ENCODE measurements at places on chromosomes 2 and 18.

DNA sequence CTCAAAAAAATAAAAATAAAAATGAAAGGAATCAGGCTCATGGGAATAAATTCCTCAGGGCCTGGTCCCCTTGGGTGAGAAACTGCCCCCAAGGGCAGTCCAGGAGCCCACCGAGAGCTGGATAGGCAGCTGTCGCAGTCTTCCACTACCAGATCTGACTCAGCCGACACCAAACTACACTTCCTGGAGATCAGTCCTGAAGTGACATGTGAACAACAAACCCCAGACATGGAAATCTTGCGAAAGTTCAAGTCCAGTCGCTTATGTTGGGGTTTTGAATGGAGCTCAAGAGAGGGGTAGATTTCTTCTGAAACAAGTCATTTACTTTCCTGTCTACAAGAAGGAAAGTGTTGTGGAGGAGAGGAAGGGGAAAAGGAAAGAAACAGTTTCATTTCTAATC lies 12.9 kb downstream of the ADCY3 start:
- ATAC-seq, result no peak
- no peak overlapping the region for H3K27ac ChIP-seq
- H3K4me3 ChIP-seq, result no peak overlapping the region
- peaks cover 3% of the 10 kb centered on the region for H3K4me1 ChIP-seq
- H3K36me3 ChIP-seq, result peaks cover 43% of the 10 kb centered on the region

DNA sequence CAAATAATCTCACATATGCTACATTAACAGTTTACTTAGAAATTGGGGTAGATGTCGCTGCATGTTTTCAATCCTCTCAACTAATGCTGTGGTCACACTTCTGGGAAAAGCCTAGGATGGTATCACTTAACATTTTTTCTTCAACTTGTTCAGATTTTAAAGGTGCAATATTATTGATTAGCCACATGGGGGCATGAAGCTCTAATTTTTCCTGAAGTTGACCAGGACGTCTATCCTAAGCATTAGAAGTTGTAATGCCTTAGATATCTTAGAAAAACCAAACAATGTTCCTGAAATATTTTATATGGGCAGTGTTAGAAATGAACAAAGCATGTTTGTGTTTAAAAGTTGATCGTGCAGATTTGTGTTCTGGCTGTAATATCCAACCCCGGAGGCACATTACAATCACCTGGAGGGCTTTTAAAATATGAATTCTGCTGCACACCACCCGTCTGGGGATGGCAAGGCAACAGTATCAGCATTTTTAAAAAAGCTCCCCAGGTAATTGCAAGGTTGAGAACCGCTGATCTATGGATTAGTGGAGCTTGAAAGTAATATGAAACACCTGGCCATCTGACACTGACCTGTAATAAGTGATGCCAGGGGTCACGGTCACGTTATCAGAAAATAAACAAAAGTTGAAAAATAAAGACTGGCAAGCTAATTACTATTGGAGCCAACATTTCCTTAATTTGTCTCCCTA lies 100.5 kb upstream of the LMAN1 start:
- ATAC-seq, result no peak
- no peaks in the 10 kb centered on the region for H3K36me3 ChIP-seq
- H3K27ac ChIP-seq, result no peak overlapping the region
- H3K4me3 ChIP-seq, result no peak overlapping the region
- H3K27me3 ChIP-seq, result peaks cover 25% of the 10 kb centered on the region

GRCh38 chr2:115160531-115161080 lies 718.2 kb downstream of the DPP10 start:
- ATAC-seq, result no peak
- no peaks in the 10 kb centered on the region for H3K4me1 ChIP-seq
- H3K27ac ChIP-seq, result no peak overlapping the region
- H3K27me3 ChIP-seq, result peaks cover 15% of the 10 kb centered on the region
- H3K4me3 ChIP-seq, result no peak overlapping the region

DNA sequence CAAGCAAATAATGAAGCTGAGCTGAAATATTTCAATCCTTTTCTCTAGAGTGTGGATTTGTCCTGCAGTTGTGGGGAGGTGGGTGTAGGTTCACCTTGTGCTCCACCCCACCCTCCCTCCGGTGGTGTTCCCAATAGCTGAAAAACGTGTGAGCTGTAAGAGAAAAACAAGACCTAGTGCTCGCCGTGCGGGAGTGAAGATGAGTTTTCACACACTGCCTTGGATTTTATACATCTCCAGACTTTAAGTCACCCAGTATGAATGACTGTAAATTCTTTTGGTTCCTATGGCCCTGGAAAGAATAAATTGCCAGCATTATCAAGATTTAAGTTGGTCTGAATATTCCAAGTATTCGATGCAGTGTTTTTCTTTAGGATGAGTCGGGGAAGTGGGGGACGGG lies 1.9 kb upstream of the SOX11 start:
- no peak overlapping the region for H3K4me3 ChIP-seq
- peaks cover 5% of the 10 kb centered on the region for H3K4me1 ChIP-seq
- H3K27me3 ChIP-seq, result peaks cover 39% of the 10 kb centered on the region
- no peak for ATAC-seq
- H3K36me3 ChIP-seq, result peaks cover 17% of the 10 kb centered on the region

- no peaks in the 10 kb centered on the region for H3K4me1 ChIP-seq
- no peaks in the 10 kb centered on the region for H3K36me3 ChIP-seq
- H3K4me3 ChIP-seq, result no peak overlapping the region
- ATAC-seq, result no peak
- H3K27ac ChIP-seq, result no peak overlapping the region
- H3K27me3 ChIP-seq, result peaks cover 7% of the 10 kb centered on the region
These were observed 149.0 kb downstream of the PXDN start for GRCh38 chr2:1595274-1595673.

DNA sequence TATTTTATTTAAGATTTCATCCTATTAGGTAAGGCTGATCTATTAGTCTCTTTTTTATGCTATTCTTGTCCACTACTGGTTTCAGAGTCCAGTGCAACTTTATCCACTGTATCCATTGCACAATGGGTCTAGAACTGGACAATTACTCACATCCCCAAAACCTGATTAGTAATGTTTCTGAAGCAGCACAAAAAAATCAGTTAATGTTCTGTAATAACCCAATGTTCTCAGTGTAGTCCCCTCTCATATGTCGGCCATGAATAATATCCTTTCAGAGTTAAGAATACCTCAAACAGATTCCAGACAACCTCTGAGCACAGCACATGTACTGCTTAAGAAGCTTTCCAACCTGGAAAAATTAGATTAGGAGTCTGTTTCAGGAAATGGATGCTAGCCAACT lies 29.7 kb downstream of the MGAT4A start:
- peak overlapping the region; percentile 47 for H3K27ac ChIP-seq
- H3K27me3 ChIP-seq, result no peaks in the 10 kb centered on the region
- H3K4me3 ChIP-seq, result peak overlapping the region; percentile 67
- H3K4me1 ChIP-seq, result peaks cover 44% of the 10 kb centered on the region
- H3K36me3 ChIP-seq, result peaks cover 12% of the 10 kb centered on the region

DNA sequence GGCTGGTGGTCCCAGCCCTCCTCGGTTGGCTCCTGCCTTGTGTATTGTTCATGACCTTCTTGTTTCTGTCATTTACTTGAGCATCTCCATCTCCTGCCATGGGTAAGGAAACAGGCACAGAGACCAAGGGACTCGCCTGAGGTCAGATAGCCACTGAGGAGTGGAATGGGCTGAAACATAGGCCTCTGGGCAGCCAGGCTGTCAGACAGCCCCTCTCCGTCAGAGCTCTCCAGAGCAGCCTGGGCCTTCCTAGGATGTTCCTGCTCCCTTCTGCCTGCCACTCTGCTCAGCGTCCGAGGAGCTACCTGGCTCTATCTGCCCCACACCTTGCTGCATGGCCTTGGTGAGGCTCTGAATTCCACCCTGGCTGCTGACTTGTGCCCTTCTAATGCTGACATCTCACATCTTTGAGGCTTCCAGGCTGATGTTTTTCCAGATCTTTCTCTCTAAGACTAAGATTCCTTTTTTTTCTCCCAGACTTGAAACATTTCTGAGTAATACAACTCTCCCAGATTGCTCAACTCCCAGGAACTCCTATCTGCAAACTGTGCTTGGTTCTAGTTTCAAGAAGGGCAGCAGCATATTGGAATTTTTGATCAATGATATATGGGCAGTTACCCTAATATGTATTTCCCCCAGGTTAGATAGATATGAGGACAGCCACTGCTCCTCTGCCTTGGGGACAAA lies 67.7 kb downstream of the MCFD2 start:
- H3K27ac ChIP-seq, result no peak overlapping the region
- H3K4me1 ChIP-seq, result no peaks in the 10 kb centered on the region

- peaks cover 60% of the 10 kb centered on the region for H3K4me1 ChIP-seq
- H3K36me3 ChIP-seq, result peaks cover 76% of the 10 kb centered on the region
- H3K27me3 ChIP-seq, result no peaks in the 10 kb centered on the region
- peak; percentile 97 for ATAC-seq
- H3K27ac ChIP-seq, result peak overlapping the region; percentile 51
These were observed 94.3 kb upstream of the ITGB6 start for GRCh38 chr2:160294339-160294803.

DNA sequence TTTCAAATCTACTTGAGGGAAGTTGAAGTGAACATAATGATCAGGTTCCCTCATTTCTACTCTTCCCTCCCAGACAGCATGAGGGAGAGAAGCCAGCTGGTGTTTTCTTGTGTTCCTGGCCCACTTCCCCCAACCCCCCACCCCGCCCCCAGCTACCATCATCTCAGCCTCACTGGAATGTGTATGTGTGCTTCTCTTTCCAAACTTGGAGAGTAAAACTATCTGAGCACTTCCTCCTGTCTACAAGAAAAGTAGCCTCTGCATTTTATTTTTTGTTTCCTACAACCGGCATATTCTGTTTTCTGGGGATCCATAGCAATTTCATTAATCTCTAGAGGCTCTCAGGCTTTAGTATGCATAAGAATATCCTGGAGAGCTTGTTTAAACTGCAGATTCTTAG lies 53.6 kb upstream of the GRHL1 start:
- H3K4me3 ChIP-seq, result peak overlapping the region; percentile 44
- peak overlapping the region; percentile 74 for H3K27ac ChIP-seq
- no peaks in the 10 kb centered on the region for H3K27me3 ChIP-seq
- H3K4me1 ChIP-seq, result peaks cover 22% of the 10 kb centered on the region
- H3K36me3 ChIP-seq, result peaks cover 19% of the 10 kb centered on the region
- ATAC-seq, result no peak

- H3K27ac ChIP-seq, result no peak overlapping the region
- H3K27me3 ChIP-seq, result no peaks in the 10 kb centered on the region
- no peak for ATAC-seq
These were observed 137.2 kb downstream of the ACKR3 start for GRCh38 chr2:236706803-236707202.

DNA sequence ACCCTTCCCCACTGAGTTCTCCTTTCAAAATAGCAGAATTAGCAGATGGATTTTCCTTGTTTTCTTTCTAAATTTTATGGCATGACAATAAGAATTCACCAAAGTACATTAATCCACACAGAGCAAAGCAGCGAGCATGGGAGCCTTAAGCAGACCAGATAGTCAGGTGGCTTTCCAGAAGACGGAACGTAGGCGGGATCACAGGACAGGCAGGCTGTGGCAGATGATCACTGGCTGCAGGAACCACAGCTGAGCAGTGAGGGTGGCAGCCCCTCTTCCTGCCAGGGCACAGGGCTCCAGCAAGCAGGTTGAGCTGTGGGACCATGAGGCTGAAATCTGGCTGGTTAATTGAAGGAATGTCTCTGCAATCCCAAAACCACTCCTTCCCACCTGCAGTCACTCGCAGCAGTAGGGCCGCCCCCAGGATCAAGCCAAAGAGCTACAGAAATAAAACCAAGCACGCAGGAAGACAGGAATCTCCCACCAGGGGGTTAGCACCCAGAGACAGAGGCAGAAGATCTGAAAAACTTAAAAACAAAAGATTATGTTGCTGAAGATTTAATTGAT lies 259.9 kb downstream of the EIPR1 start:
- H3K4me1 ChIP-seq, result no peaks in the 10 kb centered on the region
- no peak overlapping the region for H3K27ac ChIP-seq
- H3K4me3 ChIP-seq, result no peak overlapping the region
- no peaks in the 10 kb centered on the region for H3K27me3 ChIP-seq

- peaks cover 5% of the 10 kb centered on the region for H3K27me3 ChIP-seq
- ATAC-seq, result no peak
- no peaks in the 10 kb centered on the region for H3K36me3 ChIP-seq
- no peak overlapping the region for H3K27ac ChIP-seq
- H3K4me3 ChIP-seq, result no peak overlapping the region
- H3K4me1 ChIP-seq, result no peaks in the 10 kb centered on the region
These were observed 92.5 kb downstream of the FHOD3 start for GRCh38 chr18:36389811-36390581.

GRCh38 chr2:16325016-16325975 lies 340.3 kb downstream of the CYRIA start:
- H3K27me3 ChIP-seq, result peaks cover 3% of the 10 kb centered on the region
- H3K27ac ChIP-seq, result no peak overlapping the region
- H3K4me3 ChIP-seq, result no peak overlapping the region
- H3K36me3 ChIP-seq, result no peaks in the 10 kb centered on the region

GRCh38 chr2:11695576-11695975 lies 25.6 kb upstream of the NTSR2 start:
- no peaks in the 10 kb centered on the region for H3K27me3 ChIP-seq
- H3K4me1 ChIP-seq, result no peaks in the 10 kb centered on the region
- H3K27ac ChIP-seq, result no peak overlapping the region

- H3K4me3 ChIP-seq, result no peak overlapping the region
- peaks cover 27% of the 10 kb centered on the region for H3K27me3 ChIP-seq
- no peaks in the 10 kb centered on the region for H3K4me1 ChIP-seq
- H3K36me3 ChIP-seq, result no peaks in the 10 kb centered on the region
- no peak overlapping the region for H3K27ac ChIP-seq
- ATAC-seq, result no peak
These were observed 6.6 kb downstream of the ASB18 start for GRCh38 chr2:236257575-236257974.

DNA sequence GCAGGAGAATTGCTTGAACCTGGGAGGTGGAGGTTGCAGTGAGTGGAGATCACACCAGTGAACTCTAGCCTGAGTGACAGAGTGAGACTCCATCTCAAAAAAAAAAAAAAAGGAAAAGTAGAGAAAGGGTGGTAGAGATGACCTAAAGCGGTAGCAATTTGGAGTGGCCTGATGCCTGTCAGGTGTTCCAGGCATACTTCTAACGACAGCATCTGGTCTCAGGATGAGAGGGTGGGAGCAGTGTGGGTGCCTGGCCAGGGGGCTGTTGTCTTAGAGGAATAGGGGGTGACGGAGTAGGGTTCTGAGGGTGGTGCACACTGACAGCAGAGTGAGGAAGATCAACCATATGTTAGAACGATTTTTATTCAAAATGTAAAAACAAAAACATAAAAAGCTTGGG lies 21.8 kb downstream of the ZNF236 start:
- ATAC-seq, result no peak
- H3K27ac ChIP-seq, result peak overlapping the region; percentile 54
- H3K27me3 ChIP-seq, result no peaks in the 10 kb centered on the region
- H3K4me1 ChIP-seq, result peaks cover 10% of the 10 kb centered on the region
- H3K4me3 ChIP-seq, result no peak overlapping the region

GRCh38 chr2:195759877-195760276 lies 102.9 kb downstream of the SLC39A10 start:
- no peak overlapping the region for H3K27ac ChIP-seq
- no peak for ATAC-seq

GRCh38 chr18:43620936-43621335 lies 343.6 kb upstream of the SYT4 start:
- H3K27me3 ChIP-seq, result no peaks in the 10 kb centered on the region
- no peaks in the 10 kb centered on the region for H3K4me1 ChIP-seq
- no peak for ATAC-seq
- no peak overlapping the region for H3K4me3 ChIP-seq
- H3K27ac ChIP-seq, result no peak overlapping the region
- H3K36me3 ChIP-seq, result no peaks in the 10 kb centered on the region

- no peaks in the 10 kb centered on the region for H3K36me3 ChIP-seq
- ATAC-seq, result no peak
- no peak overlapping the region for H3K4me3 ChIP-seq
- H3K27me3 ChIP-seq, result no peaks in the 10 kb centered on the region
- H3K27ac ChIP-seq, result no peak overlapping the region
These were observed 798.9 kb upstream of the PIK3C3 start for GRCh38 chr18:41155910-41156851.

GRCh38 chr2:58073751-58074150 lies 27.1 kb downstream of the VRK2 start:
- H3K27ac ChIP-seq, result no peak overlapping the region
- no peak overlapping the region for H3K4me3 ChIP-seq
- no peaks in the 10 kb centered on the region for H3K27me3 ChIP-seq
- H3K36me3 ChIP-seq, result peaks cover 26% of the 10 kb centered on the region
